Stimulated activated naive CD8-positive, alpha-beta T cell treated with anti-CD3 and anti-CD28 coated beads, Interleukin-15, Interleukin-2, amounts not matched to agents 100 U/mL and 50 U/mL, for 24 hours (primary cell): ENCODE measurements at places on chromosomes 4 and X.

DNA sequence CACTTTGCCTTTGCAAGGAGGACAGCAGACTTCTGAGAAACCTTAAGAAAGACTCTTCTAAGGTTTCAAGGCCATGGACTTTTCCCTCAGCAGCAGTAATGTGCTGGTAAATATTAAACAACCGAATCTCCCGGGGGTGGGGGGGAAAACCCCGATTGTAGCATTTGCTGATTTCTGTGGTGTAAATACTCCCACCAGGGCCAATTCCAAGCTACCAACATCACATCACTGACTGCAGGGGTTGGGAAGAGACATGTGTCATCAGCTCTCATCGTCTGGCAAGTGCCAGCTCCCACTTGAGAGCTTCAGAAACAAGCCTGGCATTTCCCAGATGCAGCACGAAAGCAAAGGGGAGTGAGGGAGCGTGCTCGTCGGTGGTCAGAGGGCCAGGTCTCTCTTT lies 101.2 kb downstream of the BCOR start:
- DNase-seq: no peak

DNA sequence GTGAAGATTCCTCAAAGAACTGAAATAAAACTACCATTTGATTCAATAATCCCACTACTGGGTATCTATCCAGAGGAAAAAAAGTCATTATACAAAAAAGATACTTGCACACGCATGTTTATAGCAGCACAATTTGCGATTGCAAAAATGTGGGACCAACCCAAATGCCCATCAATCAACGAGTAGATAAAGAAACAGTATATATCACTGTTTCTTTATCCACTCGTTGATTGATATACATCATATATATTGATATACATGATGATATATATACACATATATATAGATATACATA lies 13.6 kb upstream of the AFP start:
- no peak for DNase-seq

DNA sequence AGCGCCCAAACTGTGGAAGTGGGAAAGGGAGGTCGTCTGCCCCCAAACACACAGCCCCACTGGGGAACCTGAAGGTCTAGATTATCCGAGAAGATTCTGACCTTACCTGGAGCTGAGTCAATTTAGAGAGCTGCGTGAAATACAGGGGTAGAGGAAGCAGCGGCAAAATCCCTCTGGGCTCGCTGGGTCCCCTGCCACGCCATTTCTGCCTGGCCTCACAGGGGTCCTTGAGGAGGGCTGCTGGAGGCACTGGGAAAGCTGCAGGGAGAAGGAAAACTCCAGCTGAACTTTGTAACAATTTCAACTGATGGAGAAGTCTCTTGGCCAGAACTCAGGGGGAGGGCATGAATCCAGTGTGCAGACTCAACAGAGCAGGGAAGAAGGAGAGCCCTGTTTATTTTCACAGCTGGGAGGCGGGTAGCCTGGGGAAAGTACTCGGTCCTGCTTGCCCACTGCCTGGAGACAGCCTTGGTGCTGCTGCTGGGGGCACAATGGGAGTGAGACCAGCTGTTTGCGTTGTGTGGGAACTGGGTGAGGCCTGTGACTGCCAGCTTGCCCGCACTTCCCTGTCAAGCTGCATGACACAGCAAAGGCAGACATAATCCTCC lies 93.2 kb upstream of the MAPK10 start:
- DNase-seq: no peak

- no peak for DNase-seq
Observed at GRCh38 chr4:56289934-56290333, 97.4 kb downstream of the AASDH start.

- DNase-seq: no peak
Observed at GRCh38 chr4:80124246-80125211, 51.5 kb upstream of the ANTXR2 start.

DNA sequence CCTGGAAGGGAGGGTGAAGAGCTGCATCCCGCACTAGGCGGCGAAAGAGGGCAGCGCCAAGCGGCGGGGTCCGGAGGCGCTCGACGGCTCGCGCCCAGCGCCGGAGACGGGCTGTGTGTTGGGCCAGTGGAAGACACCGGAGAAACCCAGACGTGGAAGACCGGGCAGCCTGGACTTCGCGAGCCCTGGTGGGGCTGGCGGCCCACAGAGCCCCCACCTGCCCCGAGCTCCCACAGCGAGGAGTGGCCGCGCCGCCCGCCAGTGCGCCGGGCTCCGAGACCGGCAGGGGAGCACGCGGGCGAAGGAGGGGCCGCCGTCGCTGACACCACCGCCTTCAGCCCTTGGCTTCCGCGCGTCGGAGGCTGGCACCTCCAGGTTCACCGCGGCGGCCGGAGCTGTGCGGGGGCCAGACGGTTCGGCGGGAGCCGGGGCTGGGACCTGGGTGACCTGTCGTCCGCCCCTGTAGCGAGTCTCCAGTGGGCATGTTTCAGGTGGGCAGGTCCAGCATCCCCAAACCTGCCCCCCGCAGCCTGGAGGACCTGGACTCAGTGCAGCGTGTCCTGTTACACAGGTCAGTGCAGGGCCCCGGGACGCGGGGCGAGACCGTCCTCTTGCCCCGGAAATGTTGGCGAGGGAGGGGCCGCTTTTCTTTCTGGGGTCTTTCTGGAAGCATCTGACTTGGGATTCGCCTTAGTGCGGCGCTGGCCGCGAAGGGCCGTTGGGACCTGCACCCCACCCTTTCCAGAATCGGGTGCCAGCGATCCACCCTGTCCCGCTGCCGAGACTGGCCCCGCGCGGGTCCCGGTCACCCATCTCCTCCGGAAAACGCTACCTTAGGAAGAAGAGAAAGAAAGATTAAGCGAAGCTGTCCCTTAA lies 9.6 kb upstream of the INTU start:
- peak; percentile 7 for DNase-seq

DNA sequence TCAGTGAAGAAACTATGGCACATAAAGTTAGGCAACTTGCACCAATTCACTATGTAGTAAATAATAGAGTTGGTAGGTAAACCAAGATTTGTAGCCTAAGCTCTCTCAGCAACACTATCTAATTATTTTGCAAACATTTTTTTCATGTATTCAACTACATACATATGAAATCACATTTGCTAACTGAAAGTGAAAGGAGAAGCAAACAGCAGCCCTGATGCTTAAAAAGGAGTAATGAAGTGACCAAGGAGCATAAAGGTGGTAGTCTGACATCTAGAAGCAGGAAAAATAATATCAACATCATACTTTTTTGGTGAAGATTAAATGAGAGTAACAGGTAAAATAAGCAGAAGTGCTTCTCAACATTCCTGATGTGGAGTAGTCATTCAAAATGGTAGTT lies 603.7 kb downstream of the GRXCR1 start:
- DNase-seq: no peak

DNA sequence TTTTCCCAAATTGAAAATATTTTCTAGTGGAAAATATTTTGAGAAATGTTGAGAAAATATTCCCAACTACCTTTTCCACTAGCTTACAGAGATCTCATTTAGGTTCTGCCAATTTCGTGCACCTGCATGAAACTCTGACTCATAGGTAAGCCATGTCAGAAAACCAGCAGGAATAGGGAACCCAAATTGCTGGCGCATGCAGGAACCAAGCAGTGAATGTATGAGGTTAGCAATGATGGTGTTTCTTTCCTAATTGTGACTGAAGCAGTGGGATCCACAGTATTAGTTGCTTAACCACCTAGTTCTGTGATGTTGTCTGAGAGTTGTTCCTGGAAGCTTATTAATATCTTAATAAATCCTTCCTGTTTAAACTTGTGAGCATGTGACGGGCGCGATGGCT lies 381.0 kb upstream of the TRAM1L1 start:
- no peak for DNase-seq

DNA sequence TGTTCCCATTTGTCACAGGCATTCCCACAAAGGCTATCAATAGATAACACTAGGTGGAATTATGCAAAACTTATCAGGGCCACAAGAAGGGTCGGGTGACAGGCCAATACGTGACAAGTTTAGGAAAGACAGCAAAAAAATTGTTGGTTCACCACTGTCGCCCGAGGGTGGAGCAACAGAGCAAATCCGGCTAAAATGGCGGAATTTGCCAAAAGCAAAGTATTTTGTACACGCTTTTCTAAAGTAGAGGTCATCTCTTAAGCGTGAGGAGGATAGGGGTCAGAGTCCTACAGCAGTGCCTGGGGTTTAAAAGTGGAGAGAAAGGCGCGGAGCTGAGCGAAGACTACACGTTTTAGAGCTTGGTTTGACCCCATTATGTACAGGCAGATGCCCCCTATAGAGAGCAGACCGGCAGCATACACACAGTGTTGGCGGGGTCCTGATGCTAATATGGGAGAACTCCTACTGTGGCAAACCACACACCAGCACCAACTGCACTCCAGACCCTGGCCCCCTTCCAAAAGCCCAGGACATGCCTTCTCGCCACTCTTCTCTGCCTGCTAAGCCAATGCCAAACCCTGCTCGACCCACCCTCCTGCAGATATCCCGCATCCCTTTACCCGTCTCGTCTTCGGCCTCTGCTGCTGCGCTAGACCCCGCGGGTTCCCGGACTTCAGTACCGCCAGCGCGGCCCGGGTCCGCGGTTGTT lies 733 bp downstream of the CCNA2 start:
- DNase-seq: peak; percentile 44

GRCh38 chr4:147407261-147408045 lies 73.4 kb upstream of the EDNRA start:
- no peak for DNase-seq

DNA sequence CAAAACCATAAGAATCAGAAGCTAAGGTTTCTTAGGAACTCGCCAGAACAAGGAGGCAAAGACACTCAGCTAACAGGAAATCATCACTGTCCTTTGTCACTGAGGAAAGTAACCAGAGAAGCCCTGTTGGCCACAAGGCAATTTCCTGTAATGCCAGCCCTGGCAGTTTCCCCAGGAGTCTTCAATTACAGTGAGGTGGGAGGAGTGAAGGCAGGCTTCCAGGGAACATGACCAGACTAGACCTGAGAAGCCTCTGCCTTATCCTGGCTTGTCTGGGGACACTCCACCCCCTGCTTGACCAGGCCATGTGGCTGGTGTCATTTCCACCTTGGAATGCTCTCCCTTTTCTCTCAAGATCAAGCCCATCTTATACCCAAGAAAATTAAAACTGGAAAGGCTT lies 125.3 kb downstream of the COL4A6 start:
- DNase-seq: no peak

GRCh38 chrX:123422875-123423274 lies 238.8 kb downstream of the GRIA3 start:
- DNase-seq: no peak

GRCh38 chr4:102535398-102536082 lies 34.4 kb downstream of the NFKB1 start:
- no peak for DNase-seq

DNA sequence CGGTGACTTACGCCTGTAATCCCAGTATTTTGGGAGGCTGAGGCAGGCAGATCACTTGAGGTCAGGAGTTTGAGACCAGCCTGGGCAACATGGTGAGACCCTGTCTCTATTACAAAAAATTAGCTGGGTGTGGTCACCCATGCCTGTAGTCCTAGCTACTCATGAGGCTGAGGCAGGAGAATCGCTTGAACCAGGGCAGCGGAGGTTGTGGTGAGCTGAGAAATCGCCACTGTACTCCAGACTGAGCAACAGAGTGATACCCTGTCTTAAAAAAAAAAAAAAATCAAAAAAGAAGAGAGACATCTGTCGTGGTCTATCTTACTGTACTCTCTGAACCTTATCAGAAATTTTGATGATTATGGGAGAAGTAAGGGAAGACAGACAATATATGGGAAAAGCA lies 144.3 kb downstream of the CAMK2D start:
- no peak for DNase-seq

DNA sequence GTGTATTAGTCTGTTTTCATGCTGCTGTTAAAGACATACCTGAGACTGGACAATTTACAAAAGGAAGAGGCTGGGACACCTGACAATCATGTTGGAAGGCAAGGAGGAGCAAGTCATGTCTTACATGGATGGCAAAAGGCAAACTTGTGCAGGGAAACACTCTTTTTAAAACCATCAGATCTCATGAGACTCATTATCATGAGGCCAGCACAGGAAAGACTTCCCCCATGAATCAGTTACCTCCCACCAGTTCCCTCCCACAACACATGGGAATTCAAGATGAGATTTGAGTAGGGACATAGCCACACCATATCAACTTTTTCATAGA lies 11.2 kb downstream of the TENT5D start:
- DNase-seq: no peak

DNA sequence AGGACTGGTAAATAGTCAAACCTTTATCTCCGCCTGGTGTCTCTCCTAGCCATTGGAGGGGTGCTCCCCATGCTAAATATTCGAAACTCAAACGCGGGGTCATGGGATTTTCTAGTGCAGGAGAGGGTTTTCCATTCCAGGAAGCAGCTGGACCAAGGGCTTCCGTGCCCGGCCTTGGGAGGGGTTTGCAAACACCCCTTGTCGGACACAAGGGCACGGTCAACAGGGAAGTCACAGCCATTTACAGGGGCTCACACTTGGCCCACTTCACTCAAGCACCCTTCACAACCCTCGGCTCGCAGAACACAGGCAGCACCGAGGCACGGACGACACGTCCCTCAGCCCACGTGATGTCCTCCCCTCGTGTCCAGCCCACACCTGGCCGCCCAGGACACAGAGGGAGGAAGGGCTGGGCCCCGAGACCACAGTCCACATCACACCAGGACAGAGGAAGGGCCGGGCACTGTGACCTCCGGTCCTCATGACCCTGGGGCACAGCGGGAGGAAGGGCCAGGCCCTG lies 10.3 kb upstream of the PLCXD1 start:
- no peak for DNase-seq
